ENCODE measurements at places on chromosomes 11 and 22. TPM values are rescaled to one million over a fixed set of nuclear protein-coding genes. Genes with fewer than 3 reads are reported as not detected.

DNA sequence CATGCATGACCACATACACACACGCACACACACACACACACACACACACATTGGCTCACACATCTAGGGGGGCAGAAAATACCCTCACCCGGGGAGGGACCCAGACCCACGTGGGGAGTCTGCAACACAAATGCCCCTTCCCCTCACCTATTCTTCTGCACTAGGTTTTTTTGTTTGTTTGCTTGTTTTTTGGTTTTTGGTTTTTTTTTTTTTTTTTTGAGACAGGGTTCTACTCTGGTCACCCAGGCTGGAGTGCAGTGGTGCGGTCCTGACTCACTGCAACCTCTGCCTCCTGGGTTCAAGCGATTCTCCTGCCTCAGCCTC, 28.4 kb downstream of the WEE1 start:
- peaks cover 22% of the 10 kb centered on the region for H3K27me3 ChIP-seq
- H3K27ac ChIP-seq, result no peak overlapping the region
- peaks cover 25% of the 10 kb centered on the region for H3K4me1 ChIP-seq
- DNase-seq, result no peak
- H3K36me3 ChIP-seq, result no peaks in the 10 kb centered on the region

GRCh38 chr22:23835484-23836144, 3.2 kb downstream of the DERL3 start:
- H3K27ac ChIP-seq, result no peak overlapping the region
- no peak for DNase-seq
- no peak overlapping the region for H3K4me3 ChIP-seq
- peaks cover 4% of the 10 kb centered on the region for H3K36me3 ChIP-seq

DNA sequence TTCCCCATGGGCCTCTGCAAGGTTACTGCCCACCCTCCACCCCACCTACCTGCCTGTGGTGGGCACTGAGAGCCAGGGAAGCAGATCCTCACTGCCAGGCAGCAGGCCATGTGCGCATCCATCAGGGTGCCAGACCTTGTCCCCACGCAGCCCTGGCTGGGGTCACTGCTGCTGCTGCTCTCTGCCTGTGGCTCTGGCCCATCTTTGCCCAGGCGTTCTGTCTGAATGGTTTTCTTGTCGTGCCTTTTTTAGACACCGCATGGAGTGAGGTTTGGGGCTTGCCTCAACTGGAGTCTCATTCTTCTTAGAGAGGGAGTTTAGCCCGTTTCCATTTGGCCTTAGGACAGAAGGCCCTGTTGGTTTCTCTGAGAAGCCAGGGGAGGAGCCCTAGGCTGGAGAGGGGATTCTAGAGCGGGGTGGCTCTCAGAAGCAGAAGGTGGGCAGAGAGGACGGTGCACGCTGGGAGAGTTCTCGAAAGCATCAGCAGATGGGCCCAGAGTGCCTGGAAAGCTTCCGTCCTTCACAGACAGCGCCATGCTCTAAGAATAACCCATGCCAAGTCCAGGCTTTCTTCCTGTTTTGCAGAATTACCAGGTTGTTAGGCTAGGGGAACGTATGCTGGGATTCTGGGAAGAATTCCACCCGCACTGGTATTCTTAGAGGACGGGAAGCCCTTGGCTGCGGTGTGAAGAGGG, 8.1 kb downstream of the TANGO2 start:
- no peak for DNase-seq
- no peak overlapping the region for H3K27ac ChIP-seq
- H3K36me3 ChIP-seq, result peaks cover 4% of the 10 kb centered on the region
- H3K27me3 ChIP-seq, result no peaks in the 10 kb centered on the region
- no peak overlapping the region for H3K4me3 ChIP-seq
- H3K4me1 ChIP-seq, result peaks cover 36% of the 10 kb centered on the region

The GPHA2 gene
- total RNA-seq, result not detected
